ENCODE measurements at places on chromosomes 7 and 10. TPM values are rescaled to one million over a fixed set of nuclear protein-coding genes. Genes with fewer than 3 reads are reported as not detected.

Gene WIPF3
- 1.2 TPM for polyA plus RNA-seq

Gene LRRC18
- polyA plus RNA-seq = not detected

Gene RGR
- polyA plus RNA-seq = not detected

Gene TAS2R4
- polyA plus RNA-seq = not detected

Gene KIAA1549
- polyA plus RNA-seq = 3.4 TPM

Gene ZCWPW1
- polyA plus RNA-seq = 3.3 TPM

Gene STEAP4
- not detected for polyA plus RNA-seq

Gene TMEM196
- polyA plus RNA-seq = not detected

Gene SPDYE2
- polyA plus RNA-seq = 3.7 TPM

Gene SEMA3D
- polyA plus RNA-seq = 18.7 TPM

Gene ASIC3
- 2.1 TPM for polyA plus RNA-seq

Gene RELN
- 7.4 TPM for polyA plus RNA-seq

Gene KCP
- 3.3 TPM for polyA plus RNA-seq

- no peak overlapping the region for H3K27ac ChIP-seq
- no peak for DNase-seq
- H3K4me1 ChIP-seq = no peaks in the 10 kb centered on the region
- H3K36me3 ChIP-seq = no peaks in the 10 kb centered on the region
Measured at GRCh38 chr10:116049158-116049973, 223.6 kb downstream of the GFRA1 start.

- H3K4me1 ChIP-seq = no peaks in the 10 kb centered on the region
- H3K36me3 ChIP-seq = no peaks in the 10 kb centered on the region
- no peak overlapping the region for H3K27ac ChIP-seq
Measured at GRCh38 chr10:92045641-92046106, 122.1 kb downstream of the BTAF1 start.

- no peak for DNase-seq
- H3K4me1 ChIP-seq = no peaks in the 10 kb centered on the region
- H3K27me3 ChIP-seq = peaks cover 6% of the 10 kb centered on the region
- no peak overlapping the region for H3K27ac ChIP-seq
- no peaks in the 10 kb centered on the region for H3K36me3 ChIP-seq
Measured at GRCh38 chr7:93711926-93712325, 137.4 kb upstream of the CALCR start.

DNA sequence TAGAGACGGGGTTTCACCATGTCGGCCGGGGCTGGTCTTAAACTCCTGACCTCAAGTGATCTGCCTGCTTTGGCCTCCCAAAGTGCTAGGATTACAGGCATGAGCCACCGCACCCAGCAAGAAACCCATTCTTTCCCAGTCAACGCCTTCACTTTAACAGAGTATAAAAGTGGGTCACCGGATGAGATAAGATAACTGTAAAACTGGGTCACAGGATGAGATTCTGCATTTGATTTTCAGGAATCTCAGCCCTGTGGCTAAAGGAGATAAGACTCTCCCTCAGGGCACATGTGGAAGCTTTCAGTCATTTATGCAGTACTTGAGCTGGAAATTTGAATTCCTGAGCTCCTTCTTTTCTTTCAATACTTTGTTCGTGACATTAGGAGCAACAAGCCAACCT is 70.8 kb downstream of the LRRC17 start:
- no peak overlapping the region for H3K27ac ChIP-seq
- H3K27me3 ChIP-seq = no peaks in the 10 kb centered on the region
- peaks cover 1% of the 10 kb centered on the region for H3K4me1 ChIP-seq
- H3K36me3 ChIP-seq = no peaks in the 10 kb centered on the region
- DNase-seq = no peak

GRCh38 chr7:158274404-158274811 is 313.2 kb downstream of the PTPRN2 start:
- no peak overlapping the region for H3K4me3 ChIP-seq
- H3K4me1 ChIP-seq = no peaks in the 10 kb centered on the region
- DNase-seq = no peak
- no peak overlapping the region for H3K27ac ChIP-seq

GRCh38 chr10:30598105-30598776 is 31.3 kb downstream of the LYZL2 start:
- H3K4me1 ChIP-seq = peaks cover 3% of the 10 kb centered on the region
- DNase-seq = no peak
- no peaks in the 10 kb centered on the region for H3K27me3 ChIP-seq
- H3K27ac ChIP-seq = no peak overlapping the region

DNA sequence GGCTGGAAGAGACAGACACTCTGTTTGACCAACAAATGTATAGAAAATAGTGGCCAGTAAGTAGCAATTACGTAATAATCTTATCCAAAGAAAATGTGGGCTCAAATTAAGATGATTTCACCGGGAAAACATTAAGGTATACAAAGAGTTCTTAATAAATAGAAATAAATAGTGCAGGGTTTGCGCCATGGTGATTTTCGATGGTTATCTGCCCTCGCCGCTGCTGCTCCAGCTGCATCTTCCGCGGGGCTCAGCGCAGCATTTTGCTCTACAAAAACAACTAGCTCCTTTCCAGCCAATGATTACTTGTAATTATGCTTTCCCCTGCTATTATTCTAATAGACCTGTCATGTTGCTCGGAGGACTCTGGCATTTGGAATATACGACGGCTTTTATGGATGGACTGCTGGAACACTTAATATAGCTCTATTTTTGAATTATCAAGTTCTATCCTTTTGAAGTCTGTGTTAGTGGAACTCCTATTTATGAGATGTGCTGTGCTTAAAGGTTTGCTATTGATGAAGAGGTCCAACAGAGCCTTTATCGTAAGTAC is 103.8 kb downstream of the BUB3 start:
- no peaks in the 10 kb centered on the region for H3K36me3 ChIP-seq
- no peaks in the 10 kb centered on the region for H3K4me1 ChIP-seq
- DNase-seq = no peak
- H3K27me3 ChIP-seq = no peaks in the 10 kb centered on the region

GRCh38 chr10:113927440-113927839 is 73.0 kb downstream of the NHLRC2 start:
- H3K4me1 ChIP-seq = no peaks in the 10 kb centered on the region
- H3K4me3 ChIP-seq = no peak overlapping the region
- DNase-seq = no peak
- H3K27me3 ChIP-seq = no peaks in the 10 kb centered on the region
- no peak overlapping the region for H3K27ac ChIP-seq

DNA sequence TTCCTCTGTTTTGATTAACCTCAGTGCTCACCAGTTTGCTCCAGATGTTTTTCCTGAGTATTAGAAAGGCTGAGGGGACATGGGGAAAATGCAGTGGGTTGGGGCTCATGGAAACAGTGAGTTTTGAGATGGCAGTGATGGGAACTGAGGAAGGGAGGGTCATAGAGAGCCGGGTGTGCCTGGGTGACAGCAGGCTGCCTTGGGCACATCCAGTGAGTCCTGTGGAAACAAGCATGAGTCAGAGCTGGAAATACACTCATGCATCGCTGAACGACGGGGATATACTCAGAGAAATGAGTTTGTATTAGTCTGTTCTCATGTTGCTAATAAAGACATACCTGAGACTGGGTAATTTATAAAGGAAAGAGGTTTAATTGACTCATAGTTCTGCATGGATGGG is 202.2 kb downstream of the TMEM178B start:
- H3K27me3 ChIP-seq = no peaks in the 10 kb centered on the region
- H3K27ac ChIP-seq = no peak overlapping the region
- no peaks in the 10 kb centered on the region for H3K36me3 ChIP-seq

DNA sequence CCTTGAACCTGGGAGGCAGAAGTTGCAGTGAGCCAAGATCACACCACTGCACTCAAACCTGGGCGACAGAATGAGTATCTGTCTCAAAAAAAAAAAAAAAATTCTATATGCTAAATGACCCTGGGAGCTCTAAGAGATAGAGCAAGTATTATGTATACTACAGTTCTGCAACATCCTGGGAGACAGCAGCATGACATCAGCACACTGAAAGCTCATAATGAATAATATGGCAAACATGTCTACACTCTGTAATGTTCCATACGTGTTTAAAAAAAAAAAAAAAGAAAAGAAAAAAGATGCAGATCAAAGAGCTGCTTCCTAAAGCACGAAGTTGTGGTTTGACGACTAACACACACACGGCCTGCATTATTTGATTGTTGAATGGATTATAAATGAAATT is 72.5 kb downstream of the CUL2 start:
- no peaks in the 10 kb centered on the region for H3K4me1 ChIP-seq
- no peaks in the 10 kb centered on the region for H3K36me3 ChIP-seq
- no peak overlapping the region for H3K27ac ChIP-seq

DNA sequence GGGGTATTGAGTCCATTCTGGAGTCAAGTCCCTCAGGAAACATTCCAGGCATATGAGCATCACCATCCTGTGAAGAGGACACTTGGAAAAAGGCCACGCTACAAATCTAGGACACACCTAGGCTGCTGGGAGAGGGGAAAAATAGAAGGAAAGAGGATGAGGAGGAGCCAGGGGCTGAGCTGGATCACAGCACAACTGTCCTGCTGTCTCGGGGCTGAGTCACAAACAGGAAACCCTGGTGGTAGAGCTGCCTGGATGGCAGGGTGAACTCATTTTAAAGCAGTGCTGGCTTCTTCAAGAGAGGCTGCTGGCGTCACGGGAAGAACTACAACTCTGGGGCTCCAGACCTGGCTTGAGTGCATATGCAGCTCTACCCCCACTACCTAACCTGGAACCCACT is 151.5 kb downstream of the RNF216 start:
- no peaks in the 10 kb centered on the region for H3K36me3 ChIP-seq
- H3K4me3 ChIP-seq = no peak overlapping the region
- H3K27me3 ChIP-seq = no peaks in the 10 kb centered on the region
- no peak for DNase-seq

DNA sequence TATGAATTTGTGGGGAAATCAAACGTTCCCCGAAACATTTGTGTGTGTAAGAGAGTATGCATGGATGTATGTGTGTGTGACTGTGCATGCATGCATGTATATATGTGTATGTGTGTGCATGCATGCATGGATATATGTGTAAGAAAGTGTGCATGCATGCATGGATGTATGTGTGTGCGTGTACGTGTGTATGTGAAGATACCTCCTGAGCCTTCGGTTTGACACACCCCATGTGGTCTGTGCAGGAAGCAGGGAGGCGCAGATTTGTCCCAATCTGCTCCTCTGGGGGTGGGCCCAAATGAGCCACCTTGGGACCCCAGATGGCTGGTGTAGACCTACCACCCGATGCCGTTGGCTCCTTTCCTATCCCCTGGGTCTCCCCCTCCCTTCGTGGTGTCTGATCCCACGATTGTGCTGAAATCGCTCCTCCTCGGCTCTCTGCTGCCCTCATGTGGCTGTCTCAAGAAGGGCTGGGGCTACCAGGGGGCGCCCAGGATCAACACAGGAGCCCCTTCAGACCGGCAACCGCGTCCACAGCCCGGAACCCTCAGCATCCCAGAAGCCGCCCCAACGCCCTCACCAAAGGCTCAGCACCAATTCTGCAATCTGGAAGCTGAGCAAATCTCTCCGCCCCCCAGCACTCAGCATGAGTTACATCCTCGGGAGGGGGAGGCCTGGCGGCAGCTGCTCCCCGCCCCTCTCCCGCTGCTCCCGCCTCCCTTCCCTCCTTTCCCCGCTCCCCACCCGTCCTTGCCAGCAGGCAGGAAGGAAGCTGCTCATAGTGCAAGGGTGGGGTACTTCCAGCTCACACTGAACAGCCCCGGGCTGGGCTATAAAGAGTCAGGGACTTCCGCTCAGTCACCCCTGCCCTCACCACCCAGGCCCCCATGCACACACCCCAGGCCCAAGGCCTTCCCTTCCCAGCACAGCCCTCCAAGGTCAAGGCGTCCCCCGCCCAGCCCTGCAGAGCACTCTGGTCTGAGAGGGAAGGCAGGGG is 2.3 kb upstream of the NOS3 start:
- H3K4me1 ChIP-seq = peaks cover 20% of the 10 kb centered on the region
- no peaks in the 10 kb centered on the region for H3K27me3 ChIP-seq
- H3K27ac ChIP-seq = peak overlapping the region; percentile 94
- no peaks in the 10 kb centered on the region for H3K36me3 ChIP-seq
- no peak overlapping the region for H3K4me3 ChIP-seq
- peak; percentile 75 for DNase-seq

DNA sequence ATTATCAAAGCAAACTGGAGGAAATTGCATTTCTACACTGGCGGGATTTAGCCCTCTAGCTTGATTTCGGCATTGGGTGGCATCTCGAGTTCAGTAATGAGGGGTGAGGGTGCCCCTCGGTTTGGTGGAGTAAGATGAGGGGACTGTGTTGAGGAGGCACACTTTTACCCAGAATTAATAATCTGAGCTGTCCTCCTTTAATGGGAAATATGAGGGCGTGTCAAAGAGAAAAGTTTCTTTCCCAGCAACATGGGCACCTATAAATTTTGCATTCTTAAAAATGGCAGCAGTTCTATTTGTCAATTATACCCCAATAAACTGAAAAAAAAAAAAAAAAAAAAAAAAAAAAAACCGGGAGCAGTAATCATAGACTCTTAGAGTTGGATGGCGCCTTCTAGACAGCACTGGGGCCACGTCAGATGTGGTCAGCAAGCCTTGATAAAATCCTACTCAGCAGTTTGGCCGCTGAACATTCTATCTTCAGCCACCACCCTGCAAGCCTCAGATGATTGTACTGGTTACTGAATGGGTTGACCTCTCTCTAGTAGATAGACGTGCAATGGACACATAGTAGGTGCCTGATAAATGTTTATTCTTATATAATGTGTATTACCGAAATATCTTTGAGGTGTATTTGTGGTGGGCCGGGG is 931 bp downstream of the PAPSS2 start:
- H3K4me1 ChIP-seq = peaks cover 10% of the 10 kb centered on the region
- peak overlapping the region; percentile 89 for H3K27ac ChIP-seq
- H3K27me3 ChIP-seq = no peaks in the 10 kb centered on the region
- H3K36me3 ChIP-seq = no peaks in the 10 kb centered on the region
- peak; percentile 65 for DNase-seq

DNA sequence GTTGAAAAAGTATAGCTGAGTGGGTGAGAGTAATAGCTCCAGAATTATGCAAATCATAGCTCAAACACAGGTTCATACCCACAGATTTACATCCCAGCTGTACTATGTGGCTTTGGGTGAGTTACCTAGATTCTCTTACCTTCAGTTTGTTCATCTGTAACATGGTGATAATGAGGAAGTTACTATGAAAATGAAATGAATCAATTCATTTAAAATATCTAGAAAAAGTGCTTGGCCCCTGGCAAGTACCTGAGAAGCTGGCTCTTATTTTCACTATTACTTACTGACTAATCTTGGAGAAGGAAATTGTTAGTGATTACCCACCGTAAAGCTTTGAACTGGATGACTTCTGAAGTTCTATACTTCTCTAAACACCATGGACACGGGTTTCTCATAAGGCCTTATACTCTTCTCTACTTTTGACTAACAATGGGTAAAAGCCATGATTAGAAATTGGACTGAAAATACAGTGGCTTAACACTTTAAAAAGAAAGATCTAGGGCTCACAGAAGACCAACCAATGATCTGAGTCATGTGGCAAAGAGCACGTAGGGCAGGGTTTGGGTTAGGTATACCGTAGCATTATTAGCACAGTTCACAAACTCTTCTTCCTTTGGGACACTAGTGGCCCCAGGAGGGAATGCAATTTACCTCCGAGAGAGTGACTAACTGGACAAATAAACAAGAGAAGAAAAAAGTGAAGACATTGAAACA is 149.2 kb downstream of the PLPP4 start:
- H3K27ac ChIP-seq = no peak overlapping the region
- no peaks in the 10 kb centered on the region for H3K4me1 ChIP-seq
- H3K27me3 ChIP-seq = no peaks in the 10 kb centered on the region
- no peaks in the 10 kb centered on the region for H3K36me3 ChIP-seq

- no peaks in the 10 kb centered on the region for H3K27me3 ChIP-seq
- no peak overlapping the region for H3K27ac ChIP-seq
- H3K4me3 ChIP-seq = no peak overlapping the region
- H3K36me3 ChIP-seq = no peaks in the 10 kb centered on the region
- DNase-seq = no peak
Measured at GRCh38 chr7:22176791-22177412, 180.1 kb downstream of the RAPGEF5 start.

GRCh38 chr7:2692543-2692942 is 4.5 kb downstream of the AMZ1 start:
- no peak overlapping the region for H3K4me3 ChIP-seq
- DNase-seq = no peak
- peaks cover 26% of the 10 kb centered on the region for H3K27me3 ChIP-seq
- H3K4me1 ChIP-seq = peaks cover 4% of the 10 kb centered on the region
- H3K27ac ChIP-seq = no peak overlapping the region
- no peaks in the 10 kb centered on the region for H3K36me3 ChIP-seq

Measured in hepatocyte (in vitro differentiated cells).